Dermis lymphatic vessel endothelial cell (primary cell): ENCODE measurements at places on chromosomes 5 and 9. TPM values are rescaled to one million over a fixed set of nuclear protein-coding genes. Genes with fewer than 3 reads are reported as not detected.

NSMF gene
- total RNA-seq = 13.0 and 16.5 TPM in 2 replicates

IRX2 gene
- 0.17 and 0.98 TPM in 2 replicates for total RNA-seq

SV2C gene
- under 0.01 TPM in 2 replicates for total RNA-seq

PCDHB9 gene
- total RNA-seq = 0.22 and 0.26 TPM in 2 replicates

AGXT2 gene
- not detected in 2 replicates for total RNA-seq

PDE8B gene
- total RNA-seq = under 0.01 and 0.11 TPM in 2 replicates

TEX10 gene
- 17.2 and 32.6 TPM in 2 replicates for total RNA-seq

GABRA1 gene
- total RNA-seq = under 0.01 TPM in 1 of 2 replicates, not detected in the other

LURAP1L gene
- 0.69 and 1.3 TPM in 2 replicates for total RNA-seq

SLC36A2 gene
- total RNA-seq = not detected in 2 replicates

SPINK6 gene
- total RNA-seq = not detected in 2 replicates

TAF1L gene
- total RNA-seq = under 0.01 TPM in 2 replicates

DMXL1 gene
- total RNA-seq = 27.1 and 29.1 TPM in 2 replicates

NMUR2 gene
- total RNA-seq = not detected in 2 replicates

FOXD4L4 gene
- total RNA-seq = under 0.01 and 0.09 TPM in 2 replicates

IL5 gene
- total RNA-seq = not detected in 2 replicates

OR1Q1 gene
- total RNA-seq = not detected in 2 replicates

C1QTNF3 gene
- 1.1 and 1.4 TPM in 2 replicates for total RNA-seq

DRD1 gene
- total RNA-seq = not detected in 2 replicates

C6 gene
- not detected in 2 replicates for total RNA-seq

CDH9 gene
- total RNA-seq = not detected in 2 replicates
